Central memory CD8-positive, alpha-beta T cell (primary cell): ENCODE measurements at places on chromosomes 1 and 21.
A peak's percentile ranks its signal among the peaks of the same experiment; 100 is the strongest.

GRCh38 chr21:14557413-14557812, 11.3 kb upstream of the SAMSN1 start:
- no peak for DNase-seq

DNA sequence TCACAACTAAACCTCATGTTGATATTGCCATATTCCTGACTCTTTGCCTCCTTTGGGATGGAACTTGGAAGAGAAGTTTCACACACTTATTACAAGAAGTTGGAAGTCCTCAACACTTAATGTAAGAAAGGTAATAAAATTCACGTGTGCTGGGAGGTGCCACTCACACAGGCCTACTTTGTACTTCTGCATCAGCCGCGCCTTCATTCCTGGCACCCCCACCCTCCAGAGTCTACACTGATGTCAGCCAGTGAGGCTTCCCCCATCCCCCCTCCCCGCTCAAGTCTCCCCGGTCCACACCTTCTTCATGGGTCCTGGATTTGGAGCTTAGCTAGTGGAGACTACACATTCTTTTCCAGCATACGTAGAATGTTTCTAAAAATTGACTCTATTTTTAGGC, 24.8 kb upstream of the SLC45A1 start:
- DNase-seq: no peak

- no peak for DNase-seq
Observed at GRCh38 chr1:241217516-241217915, 139.5 kb downstream of the RGS7 start.

GRCh38 chr1:21153388-21153787, 23.3 kb downstream of the EIF4G3 start:
- DNase-seq: no peak

DNA sequence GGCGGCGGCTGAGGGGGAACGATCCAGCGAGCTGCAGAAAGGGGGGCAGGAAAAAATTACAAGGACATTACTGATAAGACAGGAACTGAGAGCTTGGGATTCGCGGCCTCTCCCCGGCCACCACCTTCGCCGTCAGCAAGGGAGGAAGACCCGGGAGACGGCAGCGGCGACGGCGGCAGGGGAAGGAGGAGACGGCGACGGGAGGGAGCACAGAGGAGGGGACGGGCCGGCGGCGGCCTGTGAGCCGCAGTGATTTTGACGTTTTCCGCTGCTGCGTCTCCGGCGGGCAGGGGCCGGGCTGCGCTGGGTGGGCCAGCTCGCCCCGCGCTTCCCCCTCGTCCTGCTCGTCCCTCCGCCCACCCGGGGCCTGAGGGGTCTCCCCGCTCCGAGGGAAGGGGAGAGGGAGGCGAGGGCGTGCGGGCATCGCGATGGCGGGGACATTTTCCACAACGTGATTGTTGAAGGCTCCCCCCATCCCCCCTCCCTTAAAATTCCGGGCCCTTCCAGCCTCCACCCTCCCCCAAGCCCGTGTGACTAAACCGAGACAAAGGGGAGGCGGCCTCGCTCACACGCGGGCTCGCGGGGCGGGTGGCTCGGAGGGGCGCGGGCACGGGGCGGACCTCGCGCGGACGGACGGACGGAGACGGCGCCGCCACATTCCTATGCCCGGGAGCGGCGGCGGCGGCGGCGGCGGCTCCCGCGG, 407 bp downstream of the CAMSAP2 start:
- peak; percentile 27 for DNase-seq

DNA sequence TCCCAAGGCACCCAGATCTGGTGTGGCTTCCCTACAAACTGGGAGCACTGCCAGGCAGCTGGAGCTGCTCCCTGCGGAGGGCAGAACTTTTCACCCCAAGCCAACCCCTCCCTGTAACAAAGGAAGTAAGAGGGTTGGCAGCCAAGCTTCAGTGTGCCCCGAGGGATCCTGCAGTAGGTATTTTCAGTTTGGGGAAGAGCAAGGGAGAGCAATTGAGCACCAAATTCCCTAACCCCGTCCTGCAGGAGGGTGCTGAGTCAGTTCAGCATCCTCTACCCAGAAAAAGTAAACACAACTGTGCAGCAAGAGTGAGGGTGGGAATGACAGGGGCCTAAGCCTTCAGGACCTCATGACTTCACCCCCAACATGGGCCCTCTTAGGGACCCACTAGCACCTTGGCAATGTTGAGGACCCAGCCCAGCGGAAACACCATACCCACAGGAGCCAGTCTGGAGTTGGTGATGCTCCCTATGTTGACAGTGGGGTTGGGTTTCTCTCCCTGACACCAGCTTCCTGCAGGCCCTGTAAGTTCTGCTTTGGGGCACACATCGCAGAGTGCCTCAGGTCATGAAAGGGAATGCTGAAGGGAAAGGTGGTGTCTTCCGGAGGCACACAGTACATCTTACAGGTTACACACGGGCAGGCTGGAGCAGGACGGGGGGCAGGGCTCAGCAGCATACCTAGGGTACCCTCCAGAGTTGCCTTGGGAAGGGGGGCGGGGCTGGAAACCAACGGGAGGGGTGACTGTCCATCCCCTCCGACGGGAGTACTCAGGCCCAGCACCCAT, 14.8 kb downstream of the SH3BP5L start:
- no peak for DNase-seq

DNA sequence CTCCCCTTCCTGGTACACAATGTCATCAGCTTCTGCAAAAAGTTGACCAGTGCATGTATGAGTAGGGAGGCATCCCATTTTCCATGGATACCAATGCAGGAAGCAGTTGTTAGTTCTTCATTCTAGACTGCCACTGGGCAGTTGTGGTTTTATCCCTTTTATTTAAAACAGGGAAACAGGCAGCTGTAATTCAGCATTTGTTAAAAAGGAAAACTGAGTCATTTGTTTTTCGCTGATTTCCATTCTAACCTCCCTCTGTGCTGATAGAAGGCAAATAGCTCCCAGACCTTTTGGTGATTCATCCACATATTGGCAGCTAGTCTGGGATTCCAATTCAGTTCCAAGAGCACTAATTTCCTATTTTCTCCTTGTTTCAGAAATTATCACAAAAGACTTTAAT, 21.1 kb upstream of the ABCA4 start:
- no peak for DNase-seq

- DNase-seq: no peak
Observed at GRCh38 chr1:33634806-33635205, 162.4 kb downstream of the ZSCAN20 start.

GRCh38 chr1:35847935-35848565, 35.0 kb upstream of the AGO1 start:
- no peak for DNase-seq

DNA sequence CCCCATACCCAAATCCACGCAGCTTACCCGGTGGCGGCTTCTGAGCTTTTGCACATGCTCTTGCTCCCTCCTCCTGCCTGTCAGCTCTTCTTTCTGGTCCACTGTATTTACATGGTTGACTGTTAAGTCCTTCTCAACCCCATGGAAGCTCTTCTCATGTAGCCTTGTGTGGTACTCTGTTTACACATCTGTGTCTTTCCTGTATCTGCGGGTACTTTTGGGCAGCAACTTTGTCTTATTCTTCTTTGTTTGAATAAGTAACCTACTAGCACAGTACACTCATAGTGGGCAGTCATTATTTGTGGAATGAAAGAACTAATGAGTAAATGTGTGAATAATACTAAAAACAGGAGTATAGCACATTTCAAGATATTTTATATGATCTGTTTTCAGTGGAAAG, 88.5 kb upstream of the GPR88 start:
- DNase-seq: no peak

- DNase-seq: no peak
Observed at GRCh38 chr1:181551249-181551648, 67.9 kb downstream of the CACNA1E start.

- no peak for DNase-seq
Observed at GRCh38 chr1:192059407-192059806, 98.9 kb upstream of the RGS18 start.

- no peak for DNase-seq
Observed at GRCh38 chr1:179632868-179633267, 41.2 kb downstream of the TDRD5 start.
